ENCODE measurements at places on chromosomes 7 and 10.

DNA sequence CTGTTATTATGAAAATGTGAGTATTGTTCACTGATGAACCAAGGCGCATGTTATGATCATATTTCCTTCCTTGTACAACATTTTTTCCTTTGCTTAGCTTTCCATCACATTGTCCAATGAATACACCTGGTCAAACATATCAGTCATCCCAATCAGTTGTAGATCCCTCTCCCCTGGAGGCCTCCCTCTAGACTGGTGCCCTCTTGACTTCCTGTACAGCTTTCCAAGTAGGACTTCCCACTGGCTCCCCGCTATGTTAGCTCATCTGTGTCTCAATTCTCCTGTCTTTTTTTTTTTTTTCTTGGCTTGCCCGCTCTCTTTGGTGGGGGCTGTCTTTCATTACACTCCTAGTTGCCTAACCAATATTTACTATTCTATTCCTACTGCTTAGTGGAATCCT is 214.2 kb upstream of the NPY start:
- H3K27ac ChIP-seq: no peak overlapping the region
- H3K36me3 ChIP-seq: no peaks in the 10 kb centered on the region
- H3K4me1 ChIP-seq: peaks cover 2% of the 10 kb centered on the region
- no peak for DNase-seq
- H3K27me3 ChIP-seq: no peaks in the 10 kb centered on the region
- H3K4me3 ChIP-seq: no peak overlapping the region

GRCh38 chr10:17340144-17340829 is 112.2 kb downstream of the VIM start:
- H3K36me3 ChIP-seq: peaks cover 15% of the 10 kb centered on the region
- no peaks in the 10 kb centered on the region for H3K4me1 ChIP-seq
- no peak overlapping the region for H3K27ac ChIP-seq
- no peaks in the 10 kb centered on the region for H3K27me3 ChIP-seq

- H3K4me1 ChIP-seq: peaks cover 23% of the 10 kb centered on the region
- peak; percentile 6 for DNase-seq
- H3K4me3 ChIP-seq: no peak overlapping the region
- H3K27me3 ChIP-seq: no peaks in the 10 kb centered on the region
These were observed 74.7 kb upstream of the PPP2R2D start for GRCh38 chr10:131825960-131826650.

- no peaks in the 10 kb centered on the region for H3K27me3 ChIP-seq
- no peak for DNase-seq
These were observed 23.8 kb downstream of the PFKP start for GRCh38 chr10:3090914-3091787.

DNA sequence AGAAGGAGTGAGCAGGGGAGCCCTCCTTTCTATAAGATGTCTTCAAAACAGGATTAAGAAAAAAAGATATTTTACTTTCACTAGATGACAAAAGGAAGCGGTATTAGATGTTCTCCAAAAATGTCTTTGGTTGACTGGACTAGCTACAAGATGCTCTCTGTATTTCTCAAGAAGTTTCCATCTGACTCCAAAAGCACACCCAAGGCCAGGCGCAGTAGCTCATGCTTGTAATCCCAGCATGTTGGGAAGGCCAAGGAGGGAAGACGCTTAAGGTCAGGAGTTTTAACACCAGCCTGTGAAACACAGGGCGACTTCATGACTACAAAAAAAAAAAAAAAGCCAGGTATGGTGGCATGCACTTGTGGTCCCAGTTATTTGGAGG is 84.5 kb downstream of the PIP4K2A start:
- H3K27me3 ChIP-seq: no peaks in the 10 kb centered on the region
- DNase-seq: no peak
- peaks cover 72% of the 10 kb centered on the region for H3K4me1 ChIP-seq
- no peaks in the 10 kb centered on the region for H3K36me3 ChIP-seq
- no peak overlapping the region for H3K27ac ChIP-seq

DNA sequence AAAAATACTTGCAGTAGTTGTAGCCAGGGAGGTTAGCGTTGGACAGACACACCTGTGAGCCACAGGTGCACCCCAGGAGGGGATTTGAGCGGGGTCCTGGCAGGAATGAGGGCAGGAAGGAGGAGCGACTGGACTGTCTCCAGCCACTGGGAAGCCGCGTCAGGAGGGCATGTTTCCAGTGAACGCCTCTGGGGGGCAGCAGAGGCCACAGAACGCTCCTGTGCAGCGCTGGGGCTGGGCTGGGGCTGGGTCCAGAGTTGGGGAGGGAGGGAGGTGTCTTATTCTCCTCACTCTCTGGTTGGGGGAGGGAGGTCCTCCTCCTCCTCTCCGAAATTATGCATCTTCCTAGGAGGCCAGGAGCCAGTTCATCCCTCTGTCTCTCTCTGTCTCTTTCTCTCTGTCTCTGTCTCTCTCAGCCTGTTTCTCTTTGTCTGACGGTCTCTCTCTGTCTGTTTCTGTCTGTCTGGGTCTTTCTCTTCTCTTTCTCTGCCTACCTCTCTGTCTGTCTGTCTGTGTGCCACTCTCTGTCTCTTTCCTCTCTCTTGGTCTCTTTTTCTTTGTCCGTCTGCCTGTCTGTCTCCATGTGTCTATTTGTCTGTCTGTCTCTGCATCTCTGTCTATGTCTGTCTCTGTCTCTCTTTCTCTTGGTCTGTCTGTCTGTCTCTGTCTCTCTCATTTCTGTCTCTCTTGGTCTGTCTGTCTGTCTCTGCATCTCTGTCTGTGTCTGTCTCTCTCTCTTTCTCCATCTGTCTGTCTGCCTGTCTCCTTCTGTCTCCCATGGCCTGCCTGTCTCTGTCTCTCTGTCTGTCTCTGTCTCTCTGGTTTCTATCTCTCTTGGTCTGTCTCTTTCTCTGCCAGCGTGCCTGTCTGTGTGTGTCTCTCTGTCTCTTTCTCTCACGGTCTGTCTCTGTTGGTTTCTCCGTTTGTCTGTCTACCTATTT is 9.9 kb upstream of the PSMG3 start:
- H3K27ac ChIP-seq: peak overlapping the region; percentile 6
- peaks cover 12% of the 10 kb centered on the region for H3K36me3 ChIP-seq
- H3K4me1 ChIP-seq: peaks cover 43% of the 10 kb centered on the region
- peak; percentile 94 for DNase-seq
- no peak overlapping the region for H3K4me3 ChIP-seq

DNA sequence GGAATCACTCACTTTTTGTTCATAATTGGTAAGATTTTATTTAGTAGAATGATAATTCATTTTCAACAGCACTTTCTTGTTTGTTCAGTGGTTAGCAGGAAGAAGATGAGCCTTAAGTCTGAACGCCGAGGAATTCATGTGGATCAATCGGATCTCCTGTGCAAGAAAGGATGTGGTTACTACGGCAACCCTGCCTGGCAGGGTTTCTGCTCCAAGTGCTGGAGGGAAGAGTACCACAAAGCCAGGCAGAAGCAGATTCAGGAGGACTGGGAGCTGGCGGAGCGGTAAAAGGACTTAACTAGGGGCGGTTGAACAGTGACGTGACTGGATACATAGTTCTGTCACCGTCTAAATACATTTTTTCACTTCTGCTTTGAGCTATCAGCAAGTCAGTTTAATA is 31.3 kb downstream of the RABGEF1 start:
- H3K27ac ChIP-seq: no peak overlapping the region
- peaks cover 5% of the 10 kb centered on the region for H3K4me1 ChIP-seq
- H3K36me3 ChIP-seq: peaks cover 26% of the 10 kb centered on the region
- H3K27me3 ChIP-seq: no peaks in the 10 kb centered on the region
- H3K4me3 ChIP-seq: no peak overlapping the region
- no peak for DNase-seq

DNA sequence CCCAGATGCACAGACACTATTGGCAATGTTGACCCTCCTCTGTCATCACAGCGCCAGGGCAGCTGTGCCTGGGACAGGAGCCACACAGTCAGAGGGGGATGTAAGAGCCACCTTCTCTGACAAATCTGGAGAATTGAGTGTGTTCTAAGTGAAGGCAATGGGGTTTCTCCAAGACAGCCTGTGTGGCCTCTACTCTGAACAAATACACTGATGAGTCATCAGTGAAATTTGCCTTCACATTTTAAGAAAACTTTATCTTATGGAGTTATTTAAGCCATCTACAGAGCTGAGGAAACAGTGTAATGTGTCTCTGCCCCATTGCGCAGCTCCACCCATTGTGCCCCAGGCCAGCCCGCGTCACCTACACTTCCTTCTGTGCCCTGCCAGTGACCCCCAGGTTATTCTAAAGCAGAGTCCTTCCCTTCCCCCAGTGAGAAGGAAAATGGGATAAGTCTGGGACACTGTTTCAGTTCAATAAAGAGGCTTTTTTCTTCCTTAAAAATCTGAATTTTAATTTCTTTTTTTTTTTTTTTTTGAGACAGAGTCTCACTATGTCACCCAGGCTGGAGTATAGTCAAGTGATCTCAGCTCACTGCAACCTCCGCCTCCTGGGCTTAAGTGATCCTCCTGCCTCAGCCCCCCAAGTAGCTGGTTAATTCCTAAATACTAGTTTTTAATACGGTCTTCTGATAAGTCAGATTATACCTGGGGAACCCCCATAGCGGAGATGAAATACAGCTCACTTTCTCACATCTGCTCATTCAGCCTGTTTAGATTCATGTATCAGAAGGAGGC is 21.8 kb downstream of the AKR1E2 start:
- H3K27me3 ChIP-seq: no peaks in the 10 kb centered on the region
- peaks cover 11% of the 10 kb centered on the region for H3K4me1 ChIP-seq
- no peak for DNase-seq
- H3K4me3 ChIP-seq: no peak overlapping the region
- no peak overlapping the region for H3K27ac ChIP-seq

GRCh38 chr7:96131525-96131924 is 190.4 kb downstream of the SLC25A13 start:
- H3K27me3 ChIP-seq: peaks cover 21% of the 10 kb centered on the region
- peaks cover 20% of the 10 kb centered on the region for H3K4me1 ChIP-seq
- no peak overlapping the region for H3K4me3 ChIP-seq
- peaks cover 8% of the 10 kb centered on the region for H3K36me3 ChIP-seq

DNA sequence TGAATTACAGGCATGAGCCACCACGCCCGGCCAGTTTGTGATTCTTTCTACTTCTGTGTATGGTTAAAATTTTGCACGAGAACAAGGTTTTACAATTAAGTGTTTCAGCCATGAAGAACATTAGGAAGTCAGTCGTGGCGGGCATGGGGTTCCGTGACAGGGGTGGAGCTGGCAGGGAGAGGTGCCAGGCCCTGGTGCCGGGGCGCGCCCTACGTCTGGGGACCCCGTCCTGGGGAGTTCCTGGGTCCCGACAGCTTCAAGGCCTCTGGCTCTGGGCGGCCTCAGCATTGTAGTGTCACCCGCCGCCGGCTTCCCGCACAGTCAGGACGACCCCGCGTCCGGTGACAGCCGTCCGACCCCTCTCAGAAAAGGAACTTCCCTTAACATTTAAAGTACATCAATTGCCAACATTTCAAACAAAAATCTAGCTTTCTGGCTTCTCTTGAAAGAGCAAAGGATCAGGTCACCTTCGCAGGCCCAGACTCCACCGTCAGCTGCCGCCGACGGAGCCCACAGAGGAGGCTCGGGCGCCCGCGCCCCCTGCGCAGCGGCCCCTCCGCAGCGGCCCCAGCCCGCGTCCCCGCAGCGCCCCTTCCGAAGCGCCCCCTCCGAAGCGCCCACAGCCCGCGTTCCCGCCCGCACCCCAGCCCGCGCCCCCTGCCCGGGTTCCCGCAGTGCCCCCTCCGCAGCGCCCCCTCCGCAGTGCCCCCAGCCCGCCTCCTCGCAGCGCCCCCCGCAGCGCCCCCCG is 23.2 kb upstream of the MKI67 start:
- DNase-seq: peak; percentile 15
- peak overlapping the region; percentile 78 for H3K4me3 ChIP-seq

DNA sequence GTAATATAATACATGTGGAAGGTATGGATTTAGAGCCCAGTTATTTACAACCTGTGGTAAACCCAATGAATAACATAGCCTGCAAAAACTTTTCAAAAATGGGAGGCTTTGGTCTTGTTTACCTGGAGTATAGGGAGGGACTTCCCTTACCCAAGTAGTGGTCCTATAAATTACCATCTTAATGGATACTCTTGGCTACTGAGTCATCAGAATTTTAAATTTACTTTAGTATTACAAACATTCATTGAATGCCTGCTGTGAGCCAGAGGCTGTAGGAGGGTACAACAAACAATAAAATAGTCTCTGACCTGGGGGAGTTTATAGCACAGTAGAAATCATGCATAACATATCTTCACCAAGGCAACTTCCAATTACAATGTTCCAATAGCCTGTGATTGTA is 365.1 kb downstream of the BBS9 start:
- H3K36me3 ChIP-seq: no peaks in the 10 kb centered on the region
- peaks cover 49% of the 10 kb centered on the region for H3K4me1 ChIP-seq
- H3K27ac ChIP-seq: peak overlapping the region; percentile 20
- DNase-seq: no peak

DNA sequence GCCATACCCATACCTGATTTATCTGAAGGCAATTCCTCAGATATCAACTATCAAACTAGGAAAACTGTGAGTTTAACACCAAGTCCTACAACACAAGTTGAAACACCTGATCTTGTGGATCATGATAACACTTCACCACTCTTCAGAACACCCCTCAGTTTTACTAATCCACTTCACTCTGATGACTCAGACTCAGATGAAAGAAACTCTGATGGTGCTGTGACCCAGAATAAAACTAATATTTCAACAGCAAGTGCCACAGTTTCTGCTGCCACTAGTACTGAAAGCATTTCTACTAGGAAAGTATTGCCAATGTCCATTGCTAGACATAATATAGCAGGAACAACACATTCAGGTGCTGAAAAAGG is 69.0 kb upstream of the RSBN1L start:
- H3K27me3 ChIP-seq: no peaks in the 10 kb centered on the region
- H3K36me3 ChIP-seq: peaks cover 37% of the 10 kb centered on the region
- H3K4me1 ChIP-seq: no peaks in the 10 kb centered on the region
- no peak overlapping the region for H3K4me3 ChIP-seq
- no peak overlapping the region for H3K27ac ChIP-seq

- H3K27me3 ChIP-seq: no peaks in the 10 kb centered on the region
- H3K36me3 ChIP-seq: peaks cover 3% of the 10 kb centered on the region
These were observed 28.7 kb downstream of the VTI1A start for GRCh38 chr10:112475575-112476218.

DNA sequence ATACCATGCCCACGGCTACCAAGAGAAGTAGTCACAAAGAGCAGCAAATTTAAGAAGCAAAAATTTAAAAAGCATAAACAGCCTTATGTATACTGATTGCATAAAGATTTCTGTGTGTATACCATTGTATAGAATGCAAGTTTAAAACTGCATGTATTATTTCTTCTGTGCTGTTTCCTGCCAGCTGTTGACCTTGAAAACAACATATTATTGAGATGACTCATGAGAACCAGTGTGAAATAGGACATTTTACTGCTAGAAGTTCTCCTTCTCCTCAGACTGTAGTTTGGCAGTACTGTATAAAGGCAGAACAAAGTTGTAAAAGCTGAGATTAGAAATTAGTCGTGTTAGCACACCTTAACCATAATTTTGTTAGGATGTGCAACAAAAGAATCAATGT is 42.3 kb upstream of the SGCE start:
- DNase-seq: no peak
- no peaks in the 10 kb centered on the region for H3K27me3 ChIP-seq
- H3K27ac ChIP-seq: no peak overlapping the region
- H3K4me3 ChIP-seq: no peak overlapping the region
- H3K36me3 ChIP-seq: no peaks in the 10 kb centered on the region

All from WTC11 (cell line).